ENCODE measurements at places on chromosomes 11 and 22.

DNA sequence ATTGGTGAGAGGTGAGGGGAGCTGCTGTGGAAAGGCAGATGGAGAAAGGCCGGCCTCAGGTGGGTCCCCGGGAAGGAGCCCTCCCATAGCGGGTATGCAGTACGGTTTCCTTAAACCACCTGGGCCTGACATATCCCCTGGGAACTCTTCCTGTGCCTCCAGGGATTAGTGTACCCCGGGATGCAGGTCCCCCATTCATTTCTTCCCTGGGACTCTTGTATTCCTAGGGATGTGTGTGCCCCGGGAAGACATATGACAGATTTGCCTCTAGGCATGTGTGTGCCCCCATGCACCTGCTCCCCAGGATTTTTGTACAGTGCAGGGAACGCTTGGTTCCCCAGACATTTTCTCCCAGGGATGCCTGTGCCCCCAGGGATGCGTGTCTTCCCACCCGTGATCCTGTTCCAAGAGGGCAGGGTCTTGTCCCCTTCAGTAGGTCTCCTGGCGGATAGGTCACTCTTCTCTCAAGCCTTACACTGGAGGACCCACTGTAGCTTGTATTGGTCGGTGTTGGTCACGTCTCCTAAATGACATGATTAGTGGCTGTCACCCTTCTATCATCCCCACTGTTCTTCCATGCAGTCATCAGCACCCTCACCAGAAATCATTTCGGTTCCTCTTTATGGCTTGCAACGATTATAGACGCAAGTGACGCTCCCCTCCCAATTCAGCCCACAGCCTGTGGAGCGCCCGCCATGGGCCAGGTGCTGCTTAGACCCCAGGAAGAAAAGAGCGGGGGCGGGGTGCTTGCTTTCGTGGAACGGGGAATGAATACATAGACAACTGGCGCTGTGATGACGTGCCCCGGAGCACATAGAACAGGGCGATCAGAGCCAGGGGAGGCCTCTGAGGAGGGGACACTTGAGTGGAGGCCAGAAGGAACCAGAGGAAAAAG, 1.3 kb downstream of the PARVB start:
- no peak for DNase-seq

- no peak for DNase-seq
These were observed 545 bp upstream of the ZDHHC13 start for GRCh38 chr11:19116276-19116970.

DNA sequence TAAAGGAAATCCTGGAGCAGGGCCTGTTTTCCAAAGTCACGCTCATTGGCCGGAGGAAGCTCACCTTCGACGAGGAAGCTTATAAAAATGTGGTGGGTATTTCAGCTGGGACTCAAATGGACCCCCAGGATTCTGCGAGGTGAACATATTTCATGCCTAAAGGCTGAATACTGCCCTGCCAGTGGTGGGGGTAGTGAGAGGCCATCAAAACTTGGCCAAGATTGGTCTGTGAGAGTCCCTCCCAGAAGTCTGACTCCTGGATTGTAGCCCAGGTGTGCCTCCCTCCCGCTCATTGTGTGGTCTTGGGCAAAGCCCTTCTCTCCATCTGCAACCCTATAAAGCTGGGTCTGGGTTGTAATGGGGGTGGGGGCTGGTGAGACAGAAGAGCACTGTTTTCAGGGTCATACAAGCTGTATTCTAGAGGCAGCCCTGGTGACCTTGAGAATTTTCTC, 853 bp downstream of the HTATIP2 start:
- DNase-seq = no peak

- no peak for DNase-seq
These were observed 50.8 kb upstream of the NAV2 start for GRCh38 chr11:19661827-19662226.

GRCh38 chr11:81026032-81026431, 1585.2 kb upstream of the TENM4 start:
- no peak for DNase-seq

GRCh38 chr22:42769574-42770447, 49.1 kb upstream of the A4GALT start:
- no peak for DNase-seq

GRCh38 chr11:10443721-10444235, 11.3 kb upstream of the AMPD3 start:
- DNase-seq = no peak

GRCh38 chr11:2071748-2072385, 67.3 kb downstream of the IGF2 start:
- no peak for DNase-seq

DNA sequence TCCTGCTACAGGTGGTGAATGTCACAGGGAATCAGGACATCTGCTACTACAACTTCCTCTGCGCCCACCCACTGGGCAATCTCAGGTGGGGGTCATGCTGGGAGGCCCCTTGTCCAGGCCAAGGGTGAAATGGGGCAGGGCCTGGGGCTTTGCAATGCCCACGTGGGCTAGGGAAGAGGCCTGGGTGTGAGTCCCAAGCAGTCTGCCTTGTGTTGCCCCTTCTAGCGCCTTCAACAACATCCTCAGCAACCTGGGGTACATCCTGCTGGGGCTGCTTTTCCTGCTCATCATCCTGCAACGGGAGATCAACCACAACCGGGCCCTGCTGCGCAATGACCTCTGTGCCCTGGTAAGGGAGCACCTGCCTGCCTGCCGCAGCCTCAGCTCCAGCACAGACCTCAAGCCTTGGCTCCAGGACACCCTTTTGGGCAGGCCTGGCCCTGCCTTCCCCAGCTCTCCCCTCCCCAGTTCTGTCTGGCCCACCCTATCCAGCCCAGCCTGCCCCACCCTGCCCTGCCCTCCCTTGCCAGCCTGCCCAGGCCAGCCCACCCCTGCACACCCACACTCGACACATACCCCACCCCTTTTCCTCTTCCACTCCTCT, 9.1 kb upstream of the TAGLN start:
- DNase-seq = no peak

DNA sequence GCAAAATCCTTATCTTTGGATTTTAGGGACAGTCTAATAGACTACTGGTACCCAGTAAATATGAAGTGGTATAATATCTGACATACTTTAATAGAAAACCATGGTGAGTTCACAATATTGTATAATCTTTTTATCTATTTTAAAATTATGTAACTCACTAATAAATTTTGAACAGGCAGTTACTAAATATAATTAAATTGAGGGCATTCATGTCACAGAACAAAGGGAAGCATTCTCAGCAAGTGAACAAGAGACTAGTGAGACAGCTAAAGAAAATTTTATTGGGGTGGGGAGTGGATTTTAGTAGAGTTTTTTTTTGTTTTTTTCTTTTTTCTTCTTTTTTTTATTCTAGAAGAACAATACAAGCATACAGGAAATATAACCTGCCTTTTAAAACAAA, 55.0 kb downstream of the DNAJC24 start:
- no peak for DNase-seq

DNA sequence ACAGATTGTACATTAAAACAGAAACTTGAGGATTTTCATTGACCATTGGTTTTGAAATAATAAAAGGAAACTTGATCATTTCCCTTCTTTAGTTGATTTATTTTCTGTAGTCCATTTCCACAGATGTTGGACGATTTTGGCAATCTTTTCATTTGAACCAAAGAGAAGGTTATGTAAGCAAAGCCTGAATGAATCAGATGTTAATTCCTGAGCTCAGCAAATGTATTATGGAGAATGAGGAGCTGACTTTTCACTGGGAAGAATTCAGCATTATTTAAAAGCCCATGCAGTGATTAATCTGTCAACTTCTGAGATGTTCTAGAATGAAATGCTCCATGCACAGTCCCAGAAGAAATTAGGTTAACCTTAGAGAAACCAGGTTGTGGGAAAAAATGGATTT, 29.0 kb downstream of the ELMOD1 start:
- DNase-seq = no peak

- DNase-seq = no peak
These were observed 287.9 kb upstream of the MPPED2 start for GRCh38 chr11:30873924-30874610.

GRCh38 chr22:41952713-41953112, 763 bp downstream of the SMIM45 start:
- DNase-seq = no peak

DNA sequence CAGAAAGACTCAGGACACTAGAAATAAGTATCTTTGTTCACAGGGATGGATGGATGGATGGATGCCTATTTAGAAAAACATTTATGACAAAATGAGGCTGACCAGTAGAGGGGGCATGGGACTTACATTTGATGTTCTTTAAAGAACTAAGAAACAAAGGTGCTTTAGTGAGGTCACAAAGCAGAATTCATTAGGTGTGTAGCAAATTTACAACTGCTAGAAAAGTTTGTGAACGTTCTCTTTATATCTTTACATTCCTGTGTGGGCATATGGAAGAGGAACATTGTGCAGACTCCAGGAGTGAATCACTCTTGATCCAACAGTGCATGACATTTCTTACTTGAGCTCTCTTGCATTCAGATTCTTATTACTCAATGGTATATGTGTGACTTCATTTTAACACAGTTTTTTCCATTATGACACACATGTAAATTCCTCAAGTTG, 15.8 kb upstream of the SIK2 start:
- no peak for DNase-seq

DNA sequence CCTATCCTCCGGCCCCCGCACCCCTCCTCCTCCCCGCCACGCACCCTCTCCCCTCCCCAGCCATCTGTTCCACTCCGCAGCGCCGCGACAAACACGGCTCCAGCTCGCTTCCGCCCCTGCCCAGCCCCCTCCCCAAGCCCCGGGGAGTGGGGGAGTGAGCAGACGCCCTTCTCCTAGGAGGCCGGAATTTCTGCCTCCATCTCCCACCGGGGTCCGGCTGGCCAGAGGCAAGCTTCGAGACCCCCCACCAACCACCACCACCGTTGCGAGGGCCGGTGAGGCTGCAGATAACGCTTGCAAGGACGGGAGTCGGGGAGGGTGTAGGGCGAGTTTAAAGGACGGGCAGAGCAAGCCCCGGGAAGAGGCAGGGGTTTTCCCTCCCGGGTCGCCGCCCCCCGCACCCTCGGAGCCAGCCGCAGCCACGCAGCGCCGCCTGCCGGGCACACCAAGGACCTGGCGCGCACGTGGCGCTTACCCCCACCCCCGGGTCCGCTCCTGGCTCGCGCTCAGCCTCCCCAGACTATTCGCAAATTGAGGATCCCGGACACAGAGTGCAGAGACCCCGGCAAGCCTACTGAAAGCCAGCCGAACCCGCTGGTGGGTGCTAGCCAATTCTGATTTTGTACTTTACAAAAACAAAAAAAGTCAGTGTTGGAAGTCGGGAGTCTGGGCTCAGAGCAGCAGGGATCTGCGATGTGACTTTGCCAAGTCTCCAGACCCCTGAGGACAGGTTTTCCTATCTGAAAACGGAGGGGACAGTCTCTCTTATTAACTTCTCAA, 22.6 kb downstream of the RTN4RL2 start:
- DNase-seq = no peak

DNA sequence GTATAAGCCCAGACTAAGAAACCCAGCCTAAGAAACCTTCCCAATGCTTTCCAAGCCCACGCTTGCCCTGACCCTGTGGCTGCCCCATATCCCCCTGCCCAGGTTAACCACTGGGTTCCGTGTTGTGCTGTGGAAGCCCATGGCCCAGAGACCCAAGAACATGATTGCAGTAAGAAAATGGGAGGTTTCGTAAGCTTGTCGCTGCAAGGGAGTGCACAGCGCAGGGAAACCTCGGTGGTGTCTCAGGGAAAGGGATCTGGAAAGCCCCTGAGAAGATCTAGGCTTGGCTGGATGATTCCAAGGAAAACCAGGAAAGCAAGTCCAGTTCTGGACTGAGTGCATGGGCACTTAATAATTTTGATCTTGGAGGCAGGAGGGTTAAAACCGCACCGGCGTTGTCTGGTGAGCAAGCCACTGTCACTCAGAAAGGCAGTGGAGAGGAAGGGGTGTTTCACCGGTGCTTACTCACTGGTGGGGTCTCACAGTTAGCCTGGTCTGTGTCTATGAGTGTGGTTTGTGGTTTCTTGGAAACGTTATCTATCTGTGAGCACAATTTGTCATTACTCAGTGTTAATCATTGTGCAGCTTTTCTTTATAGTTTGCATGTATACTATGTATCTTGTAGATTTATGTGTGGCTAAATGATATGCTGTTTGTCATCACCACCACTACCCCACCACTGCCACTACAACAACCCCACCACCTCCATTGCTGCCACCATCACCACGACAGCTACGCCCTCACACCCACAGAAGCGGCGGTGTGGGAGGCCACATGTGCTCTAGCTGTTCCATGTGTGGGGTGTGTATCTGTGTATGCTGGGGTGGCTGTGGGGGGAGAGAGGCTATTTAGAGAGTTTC, 53.3 kb upstream of the PRDM11 start:
- no peak for DNase-seq

DNA sequence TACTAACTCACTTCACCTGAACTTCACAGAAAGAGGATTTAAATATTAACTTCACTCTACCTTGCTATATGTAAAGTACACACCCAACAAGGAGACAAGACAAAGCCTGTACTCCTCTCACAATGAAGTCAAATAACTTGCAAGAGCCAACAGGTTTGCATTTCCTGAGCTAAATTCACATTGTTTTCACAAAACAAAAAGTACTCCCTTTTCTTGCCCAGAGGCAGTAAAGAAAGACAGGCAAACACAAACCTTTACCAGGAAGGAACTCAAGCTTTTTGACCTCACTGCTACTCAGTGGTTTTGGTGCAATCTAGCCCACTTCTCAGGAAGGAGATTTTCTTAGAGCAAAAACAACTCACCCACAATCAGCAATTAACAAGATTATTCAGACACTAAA, 15.7 kb downstream of the USP28 start:
- DNase-seq = no peak

DNA sequence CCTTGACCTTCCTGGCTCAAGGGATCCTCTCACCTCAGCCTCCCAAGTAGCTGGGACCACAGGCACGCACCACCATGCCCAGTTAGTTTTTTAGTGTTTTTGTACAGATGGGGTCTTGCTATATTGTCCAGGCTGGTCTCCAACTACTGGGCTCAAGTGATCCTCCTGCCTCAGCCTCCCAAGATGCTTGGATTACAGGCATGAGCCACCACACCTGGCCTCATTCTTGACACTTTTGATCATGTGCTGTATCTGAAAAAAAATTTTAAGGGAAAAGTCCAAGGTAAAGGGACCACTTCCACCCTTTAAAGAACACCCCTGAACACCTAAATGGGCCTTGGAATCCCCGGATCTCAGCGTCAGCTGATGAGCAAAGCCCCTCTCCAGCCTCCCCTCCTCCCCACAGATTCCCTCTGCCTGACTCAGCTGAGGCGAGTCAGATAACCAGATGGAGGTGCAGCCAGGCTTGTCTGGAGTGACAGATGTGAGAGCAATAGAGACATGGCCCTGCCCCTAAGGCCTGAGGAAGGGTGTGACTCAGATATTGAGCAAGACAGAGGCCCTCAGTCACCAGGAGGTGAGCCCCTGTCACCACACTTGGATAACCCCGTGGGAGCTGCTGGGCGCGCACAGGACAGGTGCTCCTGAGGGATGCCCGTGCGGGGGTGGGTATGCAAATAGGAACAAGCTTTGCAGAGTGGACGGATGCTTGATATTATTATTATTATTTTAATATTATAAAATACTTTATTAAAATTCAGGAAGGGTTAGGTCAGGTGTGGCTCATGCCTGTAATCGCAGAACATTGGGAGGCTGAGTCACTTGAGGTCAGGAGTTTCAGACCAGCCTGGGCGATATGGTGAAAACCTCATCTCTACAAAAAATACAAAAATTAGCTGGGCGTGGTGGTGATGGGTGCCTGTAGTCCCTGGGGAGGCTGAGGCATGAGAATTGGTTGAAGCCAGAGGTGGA, 5.0 kb upstream of the CCDC88B start:
- DNase-seq = no peak

Data from amygdala (tissue), 56 donors.